ENCODE measurements at places on chromosomes 5 and 9. TPM values are rescaled to one million over a fixed set of nuclear protein-coding genes. Genes with fewer than 3 reads are reported as not detected.

HTR1A gene
- total RNA-seq = 0.90 TPM

PTGDS gene
- total RNA-seq = 1.7 TPM

AHRR gene
- 13.4 TPM for total RNA-seq

ADAMTS6 gene
- 3.0 TPM for total RNA-seq

DAP gene
- total RNA-seq = 82.7 TPM

SNAPC3 gene
- 42.6 TPM for total RNA-seq

SLC6A7 gene
- total RNA-seq = 0.38 TPM

- H3K27ac ChIP-seq = no peak overlapping the region
- no peak overlapping the region for H3K4me3 ChIP-seq
- peak; percentile 66 for DNase-seq
Measured at GRCh38 chr9:136045595-136046553, 49.2 kb downstream of the NACC2 start.

DNA sequence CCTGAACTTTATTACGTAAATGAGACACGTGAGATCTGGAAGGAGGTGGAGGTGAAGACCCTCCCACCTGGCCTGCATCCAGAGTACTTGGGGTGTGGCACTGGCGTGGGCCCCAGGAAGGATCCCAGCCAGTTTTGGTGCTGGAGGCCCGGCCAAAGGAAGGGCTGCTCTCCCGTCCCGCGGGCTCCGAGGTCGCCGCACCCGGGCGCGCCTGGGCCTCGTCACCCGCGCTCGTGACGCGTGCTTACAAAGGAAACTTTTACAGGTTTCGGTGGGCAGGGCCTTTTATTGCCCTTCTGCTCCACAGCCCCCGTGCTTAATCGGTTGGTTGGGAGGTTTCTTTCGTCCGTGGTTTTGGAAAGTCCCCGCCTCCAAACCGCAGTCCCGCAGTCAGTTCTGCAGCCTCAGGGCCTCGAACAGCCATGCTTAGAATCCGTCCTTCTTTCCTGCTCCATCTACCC is 29.2 kb downstream of the CDKN2A start:
- no peak for DNase-seq
- H3K4me3 ChIP-seq = peak overlapping the region; percentile 81
- peaks cover 5% of the 10 kb centered on the region for H3K4me1 ChIP-seq
- peak overlapping the region; percentile 86 for H3K27ac ChIP-seq
- peaks cover 96% of the 10 kb centered on the region for H3K27me3 ChIP-seq

- H3K4me3 ChIP-seq = peak overlapping the region; percentile 73
- no peak overlapping the region for H3K27ac ChIP-seq
- DNase-seq = no peak
- peaks cover 9% of the 10 kb centered on the region for H3K4me1 ChIP-seq
- peaks cover 73% of the 10 kb centered on the region for H3K27me3 ChIP-seq
Measured at GRCh38 chr9:84140535-84141101, 160.0 kb downstream of the RMI1 start.

DNA sequence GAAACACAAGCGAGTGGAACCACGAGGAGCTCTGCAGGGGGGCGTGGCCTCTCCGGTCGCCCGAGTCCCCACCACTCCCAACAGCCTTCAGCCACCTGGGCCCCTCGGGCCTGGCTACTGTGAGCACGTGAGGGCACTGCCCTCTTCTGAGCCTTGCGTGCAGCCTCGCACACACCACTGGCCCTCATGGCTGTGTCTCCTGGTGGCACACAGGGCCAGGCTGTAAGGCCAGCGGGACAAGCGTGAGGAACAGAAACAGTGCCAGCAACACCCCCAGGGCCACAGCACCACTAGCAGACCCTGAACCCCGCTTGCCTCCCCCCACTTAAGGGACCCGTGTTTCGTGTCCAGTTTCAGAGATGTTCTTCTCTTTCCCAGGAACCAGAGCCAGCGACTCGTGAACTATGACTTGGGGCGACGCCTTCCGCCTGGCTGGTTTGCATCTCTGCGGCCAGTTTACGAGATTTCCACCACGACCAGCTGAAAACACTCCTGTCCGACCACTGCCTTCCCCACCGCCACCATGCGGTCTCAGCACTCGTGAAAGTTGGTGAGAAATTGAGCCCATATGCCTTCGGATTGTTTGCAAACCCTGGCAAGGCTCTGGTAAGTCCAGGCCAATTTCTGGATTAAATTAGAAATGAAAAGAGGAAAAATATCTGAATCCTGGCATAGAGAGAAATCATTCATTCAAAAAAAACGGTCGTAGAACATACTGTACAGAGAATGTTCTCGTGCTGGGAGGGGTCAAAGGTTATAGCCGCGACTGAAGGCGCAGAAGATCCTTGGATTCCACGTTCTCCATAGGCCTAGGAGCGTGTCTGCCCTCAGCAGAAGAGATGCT is 135.6 kb downstream of the ZNF354C start:
- DNase-seq = no peak
- no peak overlapping the region for H3K27ac ChIP-seq
- no peak overlapping the region for H3K4me3 ChIP-seq
- no peaks in the 10 kb centered on the region for H3K27me3 ChIP-seq

- no peaks in the 10 kb centered on the region for H3K36me3 ChIP-seq
- H3K4me1 ChIP-seq = peaks cover 9% of the 10 kb centered on the region
- H3K27ac ChIP-seq = no peak overlapping the region
- DNase-seq = no peak
- peaks cover 65% of the 10 kb centered on the region for H3K27me3 ChIP-seq
Measured at GRCh38 chr5:37830348-37830747, 9.5 kb downstream of the GDNF start.

- no peak overlapping the region for H3K27ac ChIP-seq
- H3K36me3 ChIP-seq = no peaks in the 10 kb centered on the region
- DNase-seq = no peak
- no peaks in the 10 kb centered on the region for H3K4me1 ChIP-seq
Measured at GRCh38 chr9:10721301-10721700, 108.5 kb upstream of the PTPRD start.

DNA sequence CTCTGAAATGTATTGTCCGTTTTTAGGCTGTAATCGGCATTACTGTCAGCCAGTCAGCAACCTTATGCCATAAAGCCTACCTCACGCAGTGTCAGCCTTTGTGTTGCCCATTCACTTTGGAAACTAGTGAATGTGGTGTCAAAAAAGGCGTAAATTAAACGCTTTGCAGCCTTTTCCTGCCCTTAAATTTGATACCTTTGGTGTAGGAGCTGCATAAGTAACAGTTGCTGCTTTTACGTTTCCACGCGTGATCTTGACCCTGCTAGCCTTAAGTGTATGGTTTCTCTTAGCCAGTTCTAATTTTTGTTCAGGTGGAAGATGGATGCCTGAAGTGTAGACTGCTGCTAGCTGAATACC is 257.7 kb downstream of the EPB41L4A start:
- H3K4me1 ChIP-seq = peaks cover 20% of the 10 kb centered on the region
- peaks cover 11% of the 10 kb centered on the region for H3K27me3 ChIP-seq
- peak overlapping the region; percentile 84 for H3K27ac ChIP-seq
- H3K4me3 ChIP-seq = peak overlapping the region; percentile 95
- peaks cover 25% of the 10 kb centered on the region for H3K36me3 ChIP-seq

DNA sequence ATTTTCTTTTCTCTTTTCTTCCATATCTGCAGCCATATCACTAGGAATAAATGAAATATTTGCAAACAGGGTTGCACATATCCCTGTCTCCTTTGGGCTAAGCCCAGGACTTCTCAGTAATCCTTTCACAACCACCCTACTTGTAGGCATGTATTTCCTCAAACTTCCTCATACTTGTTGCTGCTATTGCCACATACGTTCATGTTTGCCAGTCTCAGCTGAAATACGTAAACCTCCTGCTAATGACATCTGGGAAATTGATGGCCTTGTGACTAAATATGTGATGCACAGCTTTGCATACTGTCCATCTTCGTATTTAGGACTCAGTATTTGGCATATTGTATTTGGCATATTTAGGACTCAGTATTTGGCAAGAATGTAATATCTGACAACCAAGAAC is 224.6 kb downstream of the PLK2 start:
- H3K4me3 ChIP-seq = peak overlapping the region; percentile 2
- H3K36me3 ChIP-seq = no peaks in the 10 kb centered on the region
- no peak for DNase-seq

DNA sequence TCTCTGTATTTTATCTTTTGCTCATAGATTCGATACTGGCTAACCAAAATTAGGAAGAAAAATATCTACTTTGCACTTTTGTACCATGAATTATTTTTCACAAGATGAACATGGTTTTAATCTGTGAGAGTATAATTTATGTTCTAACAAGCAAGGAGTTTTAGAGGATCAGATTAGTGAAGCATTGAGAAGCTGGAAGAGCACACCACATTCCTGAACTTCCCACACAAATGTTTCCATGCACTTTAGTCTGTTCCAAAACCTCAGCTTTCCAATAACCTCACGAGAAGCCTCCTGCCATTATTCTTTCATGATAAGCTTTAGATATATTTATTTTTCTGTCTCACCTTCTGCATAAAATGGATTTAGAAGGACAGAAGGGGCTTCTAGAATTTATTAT is 98.7 kb upstream of the MPDZ start:
- no peaks in the 10 kb centered on the region for H3K36me3 ChIP-seq
- H3K4me1 ChIP-seq = no peaks in the 10 kb centered on the region
- H3K27ac ChIP-seq = no peak overlapping the region
- DNase-seq = no peak
- H3K27me3 ChIP-seq = no peaks in the 10 kb centered on the region

DNA sequence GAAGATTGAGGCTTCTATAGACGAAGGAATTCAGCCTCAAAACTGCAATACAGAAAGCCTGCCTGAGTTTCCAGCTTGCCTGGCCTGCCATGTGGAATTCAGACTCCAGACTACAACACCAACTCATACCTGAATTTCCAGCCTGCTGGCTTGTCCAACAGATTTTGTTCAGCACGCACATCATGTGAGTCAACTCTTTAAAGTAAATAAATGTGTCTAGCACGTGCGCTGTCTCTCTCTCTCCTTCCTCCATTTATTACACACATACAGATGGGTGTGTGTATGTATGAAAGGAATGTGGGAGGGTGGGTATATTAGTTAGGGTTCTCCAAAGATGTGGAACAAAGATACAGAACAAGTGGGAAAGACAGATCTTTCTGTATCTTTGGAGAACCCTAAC is 82.4 kb upstream of the TAS2R1 start:
- H3K27me3 ChIP-seq = peaks cover 8% of the 10 kb centered on the region
- no peaks in the 10 kb centered on the region for H3K36me3 ChIP-seq
- no peak for DNase-seq

- no peaks in the 10 kb centered on the region for H3K36me3 ChIP-seq
- no peak overlapping the region for H3K27ac ChIP-seq
- H3K27me3 ChIP-seq = no peaks in the 10 kb centered on the region
Measured at GRCh38 chr9:30676651-30677050, 1707.8 kb upstream of the ACO1 start.

- no peaks in the 10 kb centered on the region for H3K36me3 ChIP-seq
- peak overlapping the region; percentile 85 for H3K27ac ChIP-seq
- peak overlapping the region; percentile 91 for H3K4me3 ChIP-seq
- DNase-seq = no peak
Measured at GRCh38 chr9:137188086-137188489, 272 bp downstream of the ANAPC2 start.

DNA sequence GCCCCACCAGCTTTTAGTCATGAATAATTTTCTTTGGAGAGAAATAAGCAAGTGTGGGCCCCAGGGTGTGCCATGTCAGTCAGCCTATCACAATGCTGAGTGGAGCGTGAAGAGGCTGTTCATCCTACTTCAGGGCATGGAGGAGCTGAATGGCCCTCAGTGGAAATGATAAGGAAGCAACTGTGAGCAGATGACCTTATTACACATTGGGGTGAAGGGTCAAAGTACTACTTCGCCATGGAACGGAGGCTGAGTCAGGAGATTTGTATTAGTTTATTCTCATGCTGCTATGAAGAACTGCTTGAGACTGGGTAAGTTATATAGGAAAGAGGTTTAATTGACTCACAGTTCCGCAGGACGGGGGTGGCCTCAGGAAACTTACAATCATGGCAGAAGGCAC is 231.0 kb upstream of the ADAMTS16 start:
- H3K36me3 ChIP-seq = no peaks in the 10 kb centered on the region
- DNase-seq = no peak
- no peak overlapping the region for H3K4me3 ChIP-seq
- H3K27me3 ChIP-seq = peaks cover 21% of the 10 kb centered on the region
- no peaks in the 10 kb centered on the region for H3K4me1 ChIP-seq
- H3K27ac ChIP-seq = no peak overlapping the region

DNA sequence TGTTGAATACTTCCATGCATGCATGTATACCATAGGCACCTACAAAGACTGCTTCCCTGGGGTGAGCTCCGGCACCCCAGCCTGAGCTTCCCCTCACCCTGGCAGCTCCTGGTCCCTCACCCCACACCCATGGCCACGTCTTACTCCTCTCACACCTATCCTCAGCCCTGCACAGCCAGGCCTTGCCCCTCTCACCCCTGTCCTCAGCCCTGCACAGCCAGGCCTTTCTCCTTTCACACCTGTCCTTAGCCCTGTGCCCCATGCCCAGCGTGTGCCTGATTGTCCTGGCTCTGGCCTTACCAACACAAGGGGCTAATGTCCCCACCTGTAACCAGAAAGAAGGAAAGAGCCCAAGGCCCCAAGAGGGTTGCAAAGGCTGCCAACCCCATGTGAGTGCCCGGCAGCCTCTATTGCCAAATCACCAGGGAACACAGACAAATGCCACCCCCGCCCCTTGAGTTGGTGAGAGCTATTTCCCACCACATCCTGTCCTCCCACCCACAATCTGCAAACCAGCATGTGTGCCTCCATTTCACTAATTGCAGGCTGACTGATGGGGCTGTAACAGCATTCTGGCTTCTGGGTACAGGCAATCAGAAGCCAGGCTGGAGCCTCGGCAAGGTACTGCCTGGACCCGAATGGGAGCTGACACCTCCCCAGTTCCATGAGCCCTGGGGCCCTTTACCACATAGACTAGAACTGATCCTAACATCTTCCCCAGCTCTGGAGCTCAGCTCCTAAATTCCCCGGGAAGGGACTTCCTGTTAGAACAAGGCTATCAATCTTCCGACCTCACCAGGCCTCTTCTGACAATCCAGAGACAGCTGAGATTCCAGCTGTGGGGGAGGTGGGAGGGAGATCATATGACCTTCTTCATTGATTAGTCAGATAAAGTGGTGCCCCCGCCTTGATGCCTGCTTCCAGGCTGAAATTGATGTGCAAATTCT is 78.2 kb downstream of the FAM114A2 start:
- H3K27ac ChIP-seq = no peak overlapping the region
- H3K27me3 ChIP-seq = peaks cover 22% of the 10 kb centered on the region
- H3K4me1 ChIP-seq = peaks cover 14% of the 10 kb centered on the region
- no peaks in the 10 kb centered on the region for H3K36me3 ChIP-seq
- no peak for DNase-seq

DNA sequence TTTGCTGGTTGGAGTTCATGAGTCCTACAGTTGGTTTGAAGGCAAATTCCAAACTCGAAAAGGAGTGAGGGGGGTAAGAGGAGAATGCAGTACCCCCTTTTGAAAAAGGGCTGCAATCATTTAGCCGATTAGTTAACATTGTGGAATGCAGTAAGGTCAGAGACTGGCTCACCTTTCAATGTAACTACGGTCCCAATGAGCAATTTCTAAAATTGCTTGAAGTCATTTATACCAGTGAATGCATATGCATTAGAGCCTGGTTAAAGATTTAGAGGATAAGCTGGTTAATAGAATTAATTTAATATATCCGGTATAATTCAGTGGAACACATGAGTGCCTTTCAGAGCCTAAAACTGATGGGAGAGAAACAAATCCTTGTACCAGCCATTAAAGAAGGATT is 172.6 kb upstream of the PAPPA start:
- H3K27me3 ChIP-seq = no peaks in the 10 kb centered on the region
- H3K36me3 ChIP-seq = no peaks in the 10 kb centered on the region
- peaks cover 15% of the 10 kb centered on the region for H3K4me1 ChIP-seq

Data from type B pancreatic cell (in vitro differentiated cells).